ENCODE measurements at places on chromosomes 3 and 15. TPM values are rescaled to one million over a fixed set of nuclear protein-coding genes. Genes with fewer than 3 reads are reported as not detected.

CHRNA5 gene
- 1.8 TPM for total RNA-seq

WDR93 gene
- total RNA-seq, result not detected

IGDCC3 gene
- total RNA-seq, result not detected

SMAD6 gene
- total RNA-seq, result 62.4 TPM

ARPIN gene
- 30.1 TPM for total RNA-seq

AP3S2 gene
- total RNA-seq, result 41.8 TPM

SPESP1 gene
- 2.0 TPM for total RNA-seq

ETV5 gene
- 56.3 TPM for total RNA-seq

NEK10 gene
- total RNA-seq, result 1.9 TPM

CASR gene
- total RNA-seq, result not detected

LMAN1L gene
- total RNA-seq, result not detected

MEX3B gene
- total RNA-seq, result 3.3 TPM

ACP3 gene
- total RNA-seq, result 2.9 TPM

CCRL2 gene
- 4.7 TPM for total RNA-seq

CCR3 gene
- not detected for total RNA-seq

C2CD4B gene
- 5.9 TPM for total RNA-seq

GP5 gene
- 0.09 TPM for total RNA-seq

CNTN3 gene
- 3.7 TPM for total RNA-seq

GOLGA8S gene
- total RNA-seq, result 1.5 TPM

CEP19 gene
- 1.7 TPM for total RNA-seq

TNFSF10 gene
- 36.5 TPM for total RNA-seq

ARF4 gene
- 97.3 TPM for total RNA-seq

PIGBOS1 gene
- total RNA-seq, result 11.8 TPM

KLHL40 gene
- 0.13 TPM for total RNA-seq

Data from sciatic nerve (tissue), 2 donors.